ENCODE measurements at places on chromosomes 2 and 18.
A peak's percentile ranks its signal among the peaks of the same experiment; 100 is the strongest.

- no peak for DNase-seq
These were observed 91.6 kb downstream of the DHRS9 start for GRCh38 chr2:169160926-169161481.

- no peak for DNase-seq
These were observed 6.9 kb downstream of the ZNF516 start for GRCh38 chr18:76488190-76488589.

DNA sequence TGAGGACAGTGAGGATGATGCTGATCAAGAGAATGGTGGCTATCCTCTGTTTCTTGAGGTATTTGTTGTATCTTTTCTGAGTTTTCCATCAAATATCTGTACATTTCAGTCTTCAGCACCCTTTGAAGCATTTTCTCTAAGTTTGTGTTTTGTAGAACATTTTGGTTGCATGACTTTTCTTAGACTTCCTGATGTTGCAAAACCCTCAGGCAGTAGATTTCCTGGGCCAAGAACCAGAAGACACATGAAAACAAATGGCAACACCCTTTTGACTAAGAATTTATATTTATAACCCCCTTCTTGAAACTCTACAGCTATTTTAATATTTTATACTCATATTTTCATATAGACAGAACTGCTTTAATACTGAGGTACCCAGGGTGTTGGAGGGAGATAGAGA, 16.2 kb downstream of the HNMT start:
- no peak for DNase-seq

DNA sequence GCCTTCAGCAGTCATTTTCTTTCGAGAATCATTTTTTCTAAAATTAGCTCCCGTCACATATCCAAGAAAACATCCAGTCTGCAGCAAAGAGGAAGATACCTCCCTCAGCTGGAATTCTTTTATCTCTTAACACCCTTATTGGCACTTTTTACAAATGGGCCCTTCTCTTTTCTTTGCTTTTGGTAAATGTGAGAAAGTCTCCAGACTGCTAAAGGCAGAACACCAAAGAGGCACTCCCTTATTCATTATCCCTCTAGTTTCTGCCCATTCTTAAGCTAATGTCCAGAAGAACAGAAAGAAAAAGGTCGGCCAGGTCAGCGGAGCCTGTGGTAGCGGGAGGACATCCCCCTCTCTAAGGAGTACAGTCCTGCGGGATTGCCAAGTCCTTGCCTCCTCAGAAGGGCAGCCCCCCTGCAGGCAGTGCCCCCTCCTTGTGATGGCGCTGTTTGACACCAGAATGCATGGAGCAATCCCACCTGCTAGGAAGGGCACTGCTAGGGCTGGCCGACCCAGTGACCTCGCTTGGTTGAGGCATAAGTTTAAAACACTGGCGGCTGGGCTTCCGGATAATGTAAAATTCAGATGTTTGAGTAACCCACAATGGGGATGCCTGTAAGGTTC, 34.0 kb downstream of the ST6GAL2 start:
- DNase-seq, result no peak

GRCh38 chr18:21489119-21489750, 111.3 kb downstream of the ESCO1 start:
- DNase-seq, result peak; percentile 14

- DNase-seq, result no peak
These were observed 106.9 kb downstream of the CERS6 start for GRCh38 chr2:168562971-168563370.

GRCh38 chr2:120422465-120423160, 76.7 kb downstream of the INHBB start:
- no peak for DNase-seq

- DNase-seq, result no peak
These were observed 92.3 kb downstream of the PRKCE start for GRCh38 chr2:45743531-45744396.

DNA sequence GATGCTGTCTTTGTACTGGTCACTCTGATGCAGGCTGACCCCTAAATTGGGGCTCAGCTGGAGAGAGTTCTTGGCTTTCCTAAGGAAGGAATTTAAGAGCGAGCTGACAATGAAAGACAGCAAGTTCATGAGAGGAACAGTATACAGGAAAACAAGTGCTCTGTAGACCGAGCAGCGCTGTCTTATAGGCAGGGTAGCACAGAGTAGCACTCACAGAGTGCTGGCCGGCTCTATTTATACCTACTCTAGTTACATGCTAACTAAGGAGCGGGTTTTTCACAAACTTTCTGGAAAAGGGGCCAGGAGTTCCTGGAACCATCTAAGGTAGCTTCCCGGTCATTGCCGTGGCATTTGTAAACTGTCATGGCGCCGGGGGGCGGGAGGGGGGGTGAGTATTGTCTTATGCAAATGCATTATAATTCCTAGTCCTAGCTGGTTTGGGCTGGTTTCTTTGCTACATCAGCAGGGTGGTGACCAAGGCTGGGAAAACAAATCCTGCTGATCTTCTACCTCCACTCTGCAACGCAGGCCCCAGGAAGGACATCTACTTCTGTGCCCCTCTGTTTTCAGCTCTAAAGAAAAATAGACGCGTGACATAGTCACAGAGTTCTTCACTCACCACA, 31.6 kb upstream of the MAP3K20 start:
- no peak for DNase-seq

- DNase-seq, result peak; percentile 22
These were observed 595 bp upstream of the HDHD2 start for GRCh38 chr18:47150824-47151366.

GRCh38 chr2:75140288-75140687, 59.0 kb downstream of the TACR1 start:
- DNase-seq, result no peak

DNA sequence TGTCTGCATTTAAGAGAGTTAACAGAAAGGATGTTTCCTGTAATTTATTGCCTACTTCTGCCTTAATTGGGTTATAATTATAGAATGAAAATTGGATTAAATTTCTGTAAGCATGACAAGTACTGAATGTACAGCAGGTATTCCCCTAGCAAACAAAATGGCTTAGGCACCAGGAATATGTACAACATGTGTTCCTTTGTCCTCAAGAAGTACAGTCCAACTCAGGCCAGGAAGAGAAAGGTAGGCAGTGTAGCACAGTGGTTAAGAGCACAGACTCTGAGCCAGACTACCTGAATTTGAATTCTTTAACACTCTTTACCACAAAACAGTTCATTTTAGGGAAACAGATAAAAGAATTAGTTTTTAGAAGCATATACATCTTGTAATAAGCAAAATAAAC, 43.1 kb downstream of the COX7A2L start:
- no peak for DNase-seq

GRCh38 chr2:100137866-100138570, 4.4 kb downstream of the AFF3 start:
- no peak for DNase-seq

GRCh38 chr2:128291844-128292598, 26.6 kb downstream of the HS6ST1 start:
- DNase-seq, result no peak

GRCh38 chr18:78558948-78559347, 420.7 kb upstream of the SALL3 start:
- no peak for DNase-seq

DNA sequence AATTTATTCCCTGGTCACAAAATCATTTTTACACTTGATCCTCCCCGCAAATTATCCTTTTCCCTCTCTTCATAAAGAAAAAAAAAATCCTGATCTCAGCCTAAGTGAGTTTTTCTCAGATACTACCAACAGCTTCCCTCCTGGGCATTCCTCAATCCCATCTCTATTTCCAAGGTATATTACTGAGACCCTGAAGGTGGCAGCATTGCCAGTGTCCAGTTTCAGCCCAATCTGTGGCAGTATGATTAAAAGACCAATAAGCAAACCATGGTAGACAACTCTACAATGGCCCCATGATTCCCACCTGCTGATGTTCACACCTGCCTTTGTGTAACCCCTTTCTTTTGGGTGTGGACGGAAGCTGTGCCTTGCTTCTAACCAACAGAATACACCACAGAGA, 45.1 kb downstream of the CCDC93 start:
- DNase-seq, result no peak

Measured in stimulated activated CD4-positive, alpha-beta T cell treated with anti-CD3 and anti-CD28 coated beads, Interleukin-2, amount 100 ng/mL, for 24 hours (primary cell).